Small intestine (tissue), 16 donors: ENCODE measurements at places on chromosomes 2 and 18.

DNA sequence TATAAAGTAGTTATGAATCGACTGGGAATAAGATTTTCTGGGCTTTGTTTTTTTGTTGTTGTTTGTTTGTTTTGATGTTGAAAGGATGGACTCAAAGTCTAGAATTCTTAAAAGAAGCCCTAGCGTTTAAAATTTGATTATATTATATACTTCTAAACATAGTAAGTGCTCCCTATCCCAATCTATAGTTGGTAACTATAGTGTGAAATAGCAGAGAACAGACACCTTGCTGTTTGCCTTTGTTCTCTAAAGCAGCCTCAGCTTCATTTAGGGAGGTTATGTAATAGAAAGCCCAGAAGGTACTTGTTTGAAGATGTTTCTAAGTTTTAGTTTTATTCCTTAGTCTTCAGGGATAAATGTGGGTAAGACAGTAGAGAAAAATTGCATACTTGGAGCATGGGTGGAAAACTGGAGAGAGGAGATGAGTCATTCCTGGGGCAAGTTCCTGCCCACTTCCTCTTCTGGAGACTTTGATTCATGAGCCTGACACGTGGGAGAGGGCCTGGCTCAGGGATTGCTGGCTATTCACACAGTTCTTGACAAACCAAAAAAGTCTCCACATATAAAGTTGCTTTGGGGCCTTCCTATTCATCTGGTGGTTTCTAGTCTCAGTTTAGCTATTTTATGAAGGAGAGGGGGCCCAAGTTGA lies 131.9 kb downstream of the MYO1B start:
- peak; percentile 86 for DNase-seq

DNA sequence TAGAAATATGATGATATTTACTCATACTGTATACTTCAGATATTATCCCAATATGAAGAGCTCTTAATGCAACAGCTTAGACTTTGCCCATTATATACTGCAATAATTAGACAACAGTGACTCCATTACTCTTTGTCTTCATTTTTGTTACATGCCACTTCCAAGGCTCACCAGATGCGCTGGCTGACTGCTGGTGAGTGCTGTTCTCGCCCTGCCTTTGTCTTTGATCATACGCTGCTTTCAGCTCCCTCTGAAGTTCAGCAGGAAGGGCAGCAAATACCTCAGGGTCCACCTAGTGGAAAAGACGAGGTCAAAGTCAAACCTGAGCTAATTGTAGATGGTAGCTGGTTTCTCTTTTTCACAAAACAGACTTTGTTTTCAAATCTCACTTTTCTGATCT lies 66.3 kb downstream of the EIF5B start:
- DNase-seq = peak; percentile 72

DNA sequence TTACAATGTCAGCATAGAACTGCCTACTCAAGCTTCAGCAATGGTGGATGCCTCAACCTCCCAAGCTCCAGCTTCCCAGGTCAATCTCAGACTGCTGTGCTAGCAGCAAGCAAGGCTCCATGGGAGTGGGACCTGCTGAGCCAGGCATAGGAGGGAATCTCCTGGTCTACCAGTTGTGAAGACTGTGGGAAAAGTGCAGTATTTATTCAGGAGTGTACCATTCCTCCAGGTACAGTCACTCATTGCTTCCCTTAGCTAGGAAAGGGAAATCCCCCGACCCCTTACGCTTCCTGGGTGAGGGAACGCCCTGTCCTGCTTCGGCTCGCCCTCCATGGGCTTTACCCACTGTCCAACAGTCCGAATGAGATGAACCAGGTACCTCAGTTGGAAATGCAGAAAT lies 130.3 kb downstream of the ADCYAP1 start:
- DNase-seq = no peak

- DNase-seq = no peak
These were observed 173.5 kb downstream of the CDH2 start for GRCh38 chr18:28003451-28003850.

DNA sequence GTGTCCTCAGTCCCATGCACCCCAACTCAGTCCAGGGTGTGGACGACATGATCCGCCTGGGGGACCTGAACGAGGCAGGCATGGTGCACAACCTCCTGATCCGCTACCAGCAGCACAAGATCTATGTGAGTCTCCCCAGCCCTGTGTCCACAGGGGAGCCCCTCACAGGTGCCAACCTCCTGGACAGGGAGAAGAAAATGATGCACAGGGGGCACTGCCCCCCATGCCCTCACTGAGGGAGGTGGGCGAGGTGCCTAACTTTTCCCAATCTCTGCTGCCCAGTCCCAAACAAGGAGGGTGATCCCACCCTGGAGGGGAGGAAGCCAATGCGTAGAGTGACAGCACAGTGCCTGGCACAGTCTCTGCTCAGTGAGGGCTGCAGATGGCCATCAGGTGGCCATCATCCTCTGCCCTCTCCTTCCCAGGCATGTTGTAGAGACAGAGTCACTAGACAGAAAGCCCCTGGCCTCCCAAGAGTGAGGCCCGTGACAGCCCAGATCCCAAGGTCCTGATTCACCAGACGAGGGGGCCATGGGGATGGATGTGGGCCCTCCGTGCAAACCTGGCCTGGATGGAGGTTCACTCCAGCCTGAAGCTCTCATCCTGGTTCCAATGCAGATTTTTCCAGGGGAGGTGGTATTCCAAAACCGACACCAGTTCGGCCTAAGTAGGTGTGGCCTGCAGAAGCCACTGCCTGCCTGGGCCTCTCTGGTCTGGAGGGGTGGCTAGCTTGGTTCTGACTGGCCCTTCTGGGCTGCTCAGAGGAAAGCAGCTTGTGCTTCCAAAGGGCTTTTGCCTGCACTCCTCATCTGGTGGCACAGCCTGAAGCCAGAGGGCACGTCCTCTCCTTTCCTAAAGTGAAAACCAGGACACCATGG lies 30.0 kb downstream of the MYO7B start:
- no peak for DNase-seq

- no peak for DNase-seq
These were observed 256.3 kb upstream of the SPOPL start for GRCh38 chr2:138245310-138245709.

- no peak for DNase-seq
These were observed 18.2 kb downstream of the SCN3A start for GRCh38 chr2:165185633-165186032.

GRCh38 chr2:146623771-146624170 lies 1221.1 kb upstream of the ACVR2A start:
- no peak for DNase-seq

- DNase-seq = no peak
These were observed 79.5 kb upstream of the OTOF start for GRCh38 chr2:26557244-26557925.

GRCh38 chr2:182302174-182302573 lies 124.7 kb downstream of the PDE1A start:
- DNase-seq = no peak

DNA sequence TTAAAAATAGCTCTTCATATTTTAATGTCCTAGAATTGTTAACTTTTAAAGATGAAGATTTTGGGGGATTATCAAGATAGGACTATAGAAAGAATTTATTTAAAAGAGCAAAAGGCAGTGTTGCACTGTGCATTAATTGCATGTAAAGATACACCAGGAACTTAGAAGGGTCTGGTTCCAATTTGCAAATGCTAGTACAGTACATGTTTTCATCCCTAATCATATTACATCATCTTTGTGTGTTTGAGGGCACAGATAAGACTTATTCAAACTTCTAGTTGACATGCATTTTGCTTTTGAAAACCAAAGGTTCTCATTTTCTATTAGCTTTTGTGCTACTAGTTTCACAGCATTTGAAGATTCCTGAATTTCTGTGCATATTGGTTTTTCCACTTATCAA lies 231.7 kb upstream of the LYPD1 start:
- DNase-seq = no peak

DNA sequence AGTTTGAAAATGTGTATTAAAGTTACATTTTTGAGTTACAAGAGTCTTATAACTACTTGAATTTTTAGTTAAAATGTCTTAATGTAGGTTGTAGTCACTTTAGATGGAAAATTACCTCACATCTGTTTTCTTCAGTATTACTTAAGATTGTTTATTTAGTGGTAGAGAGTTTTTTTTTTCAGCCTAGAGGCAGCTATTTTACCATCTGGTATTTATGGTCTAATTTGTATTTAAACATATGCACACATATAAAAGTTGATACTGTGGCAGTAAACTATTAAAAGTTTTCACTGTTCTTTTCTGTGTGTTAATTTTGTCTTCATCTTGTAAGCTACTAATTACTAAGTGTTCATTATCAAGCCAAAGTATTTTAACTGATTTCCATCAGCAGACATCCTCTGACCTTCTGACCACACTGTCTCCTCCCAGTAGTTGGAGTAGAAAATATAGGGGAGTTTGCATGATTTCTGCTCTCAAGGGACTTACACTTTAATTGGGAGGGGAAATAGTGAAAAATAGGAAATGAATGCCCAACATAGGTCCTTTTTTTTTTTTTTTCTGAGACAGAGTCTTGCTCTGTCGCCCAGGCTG lies 4.3 kb downstream of the PMAIP1 start:
- no peak for DNase-seq

DNA sequence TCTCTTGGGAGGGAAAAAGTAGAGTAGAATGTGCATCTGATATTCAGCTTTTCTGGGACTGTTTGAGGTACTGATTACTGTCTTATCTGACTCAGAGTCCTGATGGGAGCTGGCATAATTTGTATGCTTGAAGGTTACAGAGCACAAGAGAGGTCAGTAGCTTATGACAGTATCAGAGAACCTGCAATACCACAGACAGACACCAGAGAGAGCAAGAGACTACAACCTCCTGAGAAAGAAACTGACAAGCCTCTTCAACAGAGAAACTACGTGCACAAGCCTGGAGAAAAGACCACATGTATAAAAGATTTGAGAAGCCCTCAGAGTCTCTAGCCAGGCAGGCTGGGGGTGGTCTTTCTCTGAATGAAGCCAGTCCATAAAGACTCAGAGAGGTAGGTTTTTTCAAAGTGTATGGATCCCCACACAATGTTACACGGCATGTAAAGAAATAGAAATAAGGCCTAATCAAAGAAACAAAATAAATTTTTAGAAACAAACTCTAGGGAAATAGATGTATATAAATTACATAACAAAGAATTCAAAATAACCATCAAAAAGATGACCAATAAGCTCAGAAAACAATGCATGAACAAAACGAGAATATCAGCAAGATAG lies 568.3 kb downstream of the LRRTM4 start:
- DNase-seq = peak; percentile 42

- DNase-seq = no peak
These were observed 69.9 kb upstream of the FAM136A start for GRCh38 chr2:70371753-70372152.

DNA sequence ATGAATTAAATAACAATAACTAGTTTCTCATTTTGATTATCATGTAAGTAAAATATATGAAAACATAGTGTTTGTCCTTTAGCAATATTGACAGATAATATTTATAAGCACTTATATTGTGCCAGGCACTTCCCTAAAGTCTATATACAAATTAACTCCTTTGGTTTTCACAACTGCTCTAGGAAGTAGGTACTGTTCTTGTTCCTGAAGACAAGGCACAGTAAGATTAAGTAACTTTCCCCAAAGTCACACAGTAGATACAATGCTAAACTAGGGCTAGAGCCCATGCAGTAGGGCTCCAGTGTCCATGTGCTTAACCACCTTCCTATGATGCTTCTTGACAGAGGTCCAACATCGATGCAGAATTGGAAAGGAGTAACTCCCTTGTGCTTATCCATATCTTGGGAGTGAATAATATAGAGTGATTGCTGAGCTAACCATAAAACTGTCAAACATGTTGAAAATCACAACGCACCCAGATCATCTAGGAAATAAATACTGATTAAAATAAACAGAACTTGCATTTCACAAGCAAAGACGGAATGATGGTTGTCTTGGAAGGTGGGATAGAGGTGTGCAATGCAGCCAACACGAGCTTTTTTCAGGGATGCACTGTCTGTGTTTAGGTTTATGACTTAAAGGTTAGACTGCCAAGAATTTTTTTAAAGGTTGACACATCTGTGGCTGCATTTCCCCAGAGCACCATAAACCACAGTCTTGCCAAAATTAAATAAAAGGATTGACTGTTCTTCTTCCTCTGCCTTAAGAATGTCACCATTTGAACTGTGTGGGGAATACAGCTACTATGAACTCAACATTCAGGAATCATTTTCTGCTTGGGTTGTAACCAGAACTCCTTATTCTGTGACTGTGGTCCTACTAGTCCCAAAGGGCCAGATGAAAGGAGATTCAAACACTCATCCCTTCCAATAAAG lies 80.8 kb downstream of the ANKRD44 start:
- no peak for DNase-seq

- no peak for DNase-seq
These were observed 172.3 kb downstream of the ASXL3 start for GRCh38 chr18:33750366-33750765.

GRCh38 chr2:8154936-8155335 lies 526.9 kb upstream of the ID2 start:
- no peak for DNase-seq

DNA sequence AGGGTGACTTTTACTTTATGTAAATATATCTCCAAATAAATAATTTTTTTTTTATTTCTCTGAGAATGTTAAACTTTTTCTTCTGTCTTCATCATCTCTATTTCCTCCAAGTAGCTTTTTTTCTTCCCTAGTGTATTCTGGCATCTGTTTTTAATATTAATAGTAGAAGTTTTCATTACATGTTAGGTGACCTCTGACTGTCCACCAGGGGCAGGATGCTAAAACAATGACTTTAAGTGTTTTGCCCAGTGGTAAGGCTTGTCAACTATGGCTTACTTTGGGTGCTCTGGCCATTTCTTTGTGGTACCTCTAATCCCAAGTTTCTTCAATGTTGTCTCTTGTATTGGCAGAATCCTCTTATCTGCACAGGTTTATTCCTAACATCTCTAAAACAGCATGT lies 127.1 kb downstream of the SRBD1 start:
- DNase-seq = no peak

DNA sequence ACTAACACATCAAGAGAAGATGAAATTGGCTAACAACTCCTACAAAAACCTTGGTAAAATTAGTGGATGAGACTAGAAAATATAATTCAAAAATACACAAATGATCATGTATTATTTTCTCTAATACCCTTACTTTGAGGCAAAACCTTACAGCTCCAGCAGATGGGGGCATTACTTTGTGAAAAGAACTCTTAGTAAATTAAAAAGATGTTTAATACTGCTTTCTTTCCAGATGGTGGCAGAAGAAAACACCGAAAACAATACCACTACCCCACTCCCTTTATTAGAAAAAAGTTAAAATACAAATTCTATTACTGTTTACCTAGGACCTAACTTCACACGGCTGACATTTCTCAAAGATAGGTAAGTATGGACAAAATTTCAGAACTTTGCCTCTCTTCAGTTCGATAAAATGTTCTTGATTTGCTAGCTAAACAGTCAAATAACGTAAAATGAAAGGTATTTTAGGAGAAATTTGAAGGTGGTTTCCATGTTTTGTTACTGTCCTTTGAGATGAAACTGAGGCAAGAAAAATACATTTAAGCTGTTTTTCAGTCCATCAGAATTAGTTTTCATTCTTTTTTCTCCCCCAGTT lies 30.6 kb downstream of the ORC4 start:
- peak; percentile 26 for DNase-seq
